Progenitor cell of endocrine pancreas (in vitro differentiated cells): ENCODE measurements at places on chromosomes 2 and 18. TPM values are rescaled to one million over a fixed set of nuclear protein-coding genes. Genes with fewer than 3 reads are reported as not detected.
A peak's percentile ranks its signal among the peaks of the same experiment; 100 is the strongest.

Gene ARHGAP15
- total RNA-seq: not detected in 2 replicates

DNA sequence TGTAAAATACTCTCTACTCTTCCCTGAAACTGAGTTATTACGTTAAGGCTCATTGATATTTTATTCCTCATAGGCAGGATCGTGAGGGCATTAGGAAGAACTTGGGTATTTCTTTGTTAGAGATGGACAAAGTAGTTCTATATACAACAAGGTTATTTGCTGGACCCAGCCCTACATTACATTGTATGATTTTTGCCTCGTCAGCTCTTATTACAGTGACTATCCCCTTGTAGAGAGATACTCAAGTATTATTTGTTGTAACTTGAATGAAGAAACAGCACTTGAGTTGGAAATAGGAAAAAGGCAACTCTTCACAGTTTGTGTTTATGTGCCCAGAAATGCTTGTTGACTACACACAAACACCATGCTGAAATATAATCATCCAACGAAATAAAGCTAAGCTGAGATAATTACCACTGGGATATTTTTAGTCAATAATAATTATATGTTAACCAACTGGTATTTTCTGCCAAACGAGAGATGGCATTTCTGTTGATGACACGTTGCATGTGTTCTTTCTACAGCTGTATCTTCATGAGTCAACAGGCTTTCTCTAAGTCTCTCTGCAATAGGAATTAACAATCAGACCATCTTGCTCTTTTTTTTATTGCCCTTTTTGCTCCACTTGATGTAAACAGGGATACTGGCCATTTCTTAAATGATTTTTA lies 947.6 kb downstream of the DPP10 start:
- no peak for DNase-seq

GRCh38 chr2:207141386-207141785 lies 24.4 kb downstream of the KLF7 start:
- DNase-seq: no peak

DNA sequence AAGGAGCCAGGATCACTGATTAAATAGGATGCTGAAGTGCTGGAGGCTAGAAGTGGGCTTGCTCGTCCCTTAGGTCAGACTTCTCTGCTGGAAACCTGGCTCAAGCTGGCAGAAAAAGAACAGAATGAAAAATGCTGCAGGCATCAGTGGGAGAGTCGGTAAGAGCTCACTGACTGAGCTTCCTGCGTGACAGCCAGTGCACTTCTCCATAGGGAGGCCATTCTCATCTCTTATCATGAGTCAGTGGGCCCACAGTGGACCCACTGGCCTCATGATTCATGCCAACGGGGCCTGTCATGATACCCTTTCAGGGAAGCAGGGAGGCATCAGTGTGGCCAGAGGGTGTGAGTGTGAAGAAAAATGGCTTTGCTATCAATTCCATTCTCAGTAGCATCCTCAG lies 498.2 kb downstream of the PTPRM start:
- DNase-seq: no peak

Gene IL1F10
- total RNA-seq: not detected in 2 replicates

DNA sequence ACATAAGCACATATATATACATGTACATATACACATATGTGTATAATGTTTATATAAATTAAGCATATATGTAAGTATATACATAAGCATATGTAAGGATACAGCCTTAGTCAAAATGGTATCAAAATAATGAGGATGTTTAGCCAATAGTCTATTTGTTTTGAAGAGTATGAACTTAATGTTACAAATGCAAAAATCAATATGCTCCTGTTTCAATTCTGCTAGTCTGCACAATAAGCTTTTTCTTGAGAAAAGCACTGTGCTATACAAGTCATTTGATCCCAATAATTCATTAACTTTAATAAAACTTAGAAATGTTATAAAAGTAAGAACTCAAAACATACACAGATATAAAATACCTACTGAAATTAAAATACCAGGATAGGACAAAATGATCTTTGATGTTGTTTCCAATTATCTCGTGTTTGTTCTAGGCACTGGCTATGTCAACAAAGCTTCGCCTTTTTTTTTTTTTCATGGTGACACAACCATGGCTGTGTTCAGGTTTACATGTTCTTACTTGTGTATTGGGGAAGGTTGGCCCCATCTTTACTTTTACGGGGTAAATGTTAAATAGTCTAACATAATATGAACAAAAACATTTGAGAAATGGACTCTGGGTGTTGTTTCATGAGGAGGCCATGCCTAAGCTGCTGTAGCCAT lies 271.1 kb upstream of the CDH19 start:
- DNase-seq: no peak

- peak; percentile 3 for DNase-seq
Measured at GRCh38 chr2:127169066-127169660, 50.9 kb downstream of the CYP27C1 start.

DNA sequence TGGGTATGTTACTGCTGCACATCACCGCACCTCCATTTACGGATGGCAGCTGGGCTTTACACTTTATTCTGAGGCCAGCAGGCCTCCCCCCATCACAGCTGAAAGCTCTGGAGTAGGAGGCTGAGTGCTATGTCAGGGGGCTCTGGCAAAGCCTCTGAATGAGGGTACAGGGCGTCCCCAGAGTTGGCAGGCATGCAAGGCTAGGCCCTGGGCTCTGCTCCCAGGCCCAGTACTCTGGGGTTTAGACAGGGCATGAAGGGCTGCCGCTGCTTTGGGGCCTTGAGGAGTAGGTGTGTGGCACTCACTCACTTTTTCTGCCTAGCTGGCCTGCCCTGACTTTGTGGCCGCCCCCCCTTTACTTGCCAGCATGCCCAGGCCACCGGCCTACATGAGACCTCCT lies 90.8 kb downstream of the WDSUB1 start:
- no peak for DNase-seq

DNA sequence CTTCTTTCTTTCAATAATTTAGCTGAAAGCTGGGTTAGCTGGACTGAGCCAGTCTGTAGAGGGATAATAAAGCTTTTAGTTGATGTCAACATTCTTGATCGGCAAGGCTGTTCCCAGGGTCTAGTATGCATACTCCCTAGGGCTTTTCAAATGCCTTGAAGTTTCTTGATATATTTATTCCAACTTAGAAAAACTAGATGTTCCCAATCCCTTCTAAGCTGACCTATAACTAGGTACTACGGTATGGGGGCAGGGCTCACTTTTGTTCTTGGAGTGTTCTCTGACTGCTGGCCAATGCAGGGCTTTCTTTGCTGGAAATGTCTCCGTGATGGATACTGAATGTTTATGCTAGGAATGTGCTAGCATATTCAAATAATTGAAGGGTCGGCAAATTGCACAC lies 258.6 kb upstream of the TANK start:
- no peak for DNase-seq

DNA sequence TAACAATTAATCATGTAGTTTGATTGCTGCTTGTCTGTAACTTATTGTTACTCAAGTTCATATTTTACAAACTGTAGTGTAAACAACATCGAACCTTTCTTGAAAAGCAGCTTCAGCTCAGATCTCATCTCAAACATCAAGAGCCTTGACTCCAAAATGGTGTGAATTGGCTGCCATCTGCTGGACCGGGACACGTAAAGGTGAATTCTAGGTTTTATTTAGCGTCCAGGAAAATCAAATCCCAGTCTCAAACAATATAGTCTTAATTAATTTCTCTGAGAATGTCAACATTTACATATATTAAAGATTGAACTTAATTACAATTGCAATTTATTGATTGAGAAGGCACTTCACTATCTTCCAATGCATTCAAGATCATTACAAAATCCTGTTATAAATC lies 453.0 kb downstream of the GALR1 start:
- no peak for DNase-seq

DNA sequence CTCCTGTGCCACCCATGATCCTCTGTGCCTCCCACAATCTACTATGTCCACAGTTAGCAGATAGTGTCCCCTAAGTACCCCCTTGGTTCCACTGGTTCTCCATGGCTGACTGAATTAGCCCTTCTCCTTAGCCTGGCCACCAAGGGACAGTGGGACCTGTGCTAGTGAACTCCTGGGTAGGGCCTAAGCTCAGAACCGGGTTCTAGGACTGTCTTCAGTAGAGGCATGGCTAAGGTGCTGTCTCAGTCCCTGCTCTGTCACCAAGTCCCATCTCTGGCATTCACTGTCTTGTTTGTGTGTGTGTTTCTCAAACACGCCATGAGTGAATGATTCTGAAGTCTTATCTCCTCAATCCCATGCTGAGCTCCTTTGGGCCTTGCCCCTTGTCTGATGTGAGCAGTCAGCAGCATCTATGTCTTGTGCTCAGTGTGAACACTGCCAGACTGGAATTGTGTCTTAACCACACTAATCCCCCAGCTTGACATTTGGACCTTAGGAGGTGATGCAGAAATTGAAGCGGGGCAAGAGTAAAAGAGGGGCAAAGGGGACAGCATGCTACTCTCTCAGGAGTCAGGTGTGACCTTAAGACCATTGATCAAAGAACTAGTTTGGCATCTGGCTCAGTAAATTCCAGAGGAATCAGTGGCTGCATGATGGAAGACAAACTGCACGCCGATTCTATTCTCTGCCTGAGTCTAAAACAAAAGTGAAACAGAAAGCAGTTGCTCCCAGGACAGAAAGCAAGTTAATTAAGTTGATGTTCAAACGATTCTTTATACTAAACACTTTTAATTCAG lies 190.5 kb downstream of the ALPK2 start:
- no peak for DNase-seq

DNA sequence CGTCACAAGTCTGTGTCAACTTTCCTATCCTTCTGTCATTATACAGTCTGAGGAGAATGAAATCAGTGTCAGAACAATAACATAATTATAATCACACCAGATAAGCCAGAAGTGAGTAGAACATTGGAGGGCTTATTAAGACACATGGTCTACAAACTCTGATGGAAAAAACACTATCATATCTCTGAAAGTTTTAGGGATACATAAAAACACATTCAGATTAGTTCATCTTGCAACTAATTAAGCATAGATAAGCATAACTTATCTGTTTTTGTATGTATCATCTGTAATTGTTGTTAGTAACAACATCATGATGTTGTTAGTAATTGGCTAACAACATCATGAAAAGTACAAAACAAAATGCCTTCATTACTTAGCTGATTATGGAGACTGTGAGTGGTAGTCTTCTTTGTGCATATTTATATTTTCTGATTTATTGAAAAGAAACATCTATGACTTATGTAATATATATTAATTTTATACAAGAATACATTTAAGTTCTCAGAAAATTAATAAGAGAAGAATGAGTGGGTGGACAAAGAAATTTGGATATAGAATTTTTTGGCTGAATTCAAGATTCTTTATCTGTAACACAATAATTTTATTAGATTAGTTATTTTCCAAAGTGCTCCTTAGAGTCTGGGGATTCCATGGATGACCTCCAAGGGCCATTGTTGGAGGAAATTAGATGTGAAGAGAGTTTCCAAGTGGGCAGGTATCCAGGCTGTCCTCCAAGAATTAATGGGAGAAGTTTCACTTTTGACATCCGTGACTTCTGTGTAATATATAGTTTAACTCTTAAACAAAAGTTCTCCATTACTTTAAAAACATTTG lies 16.9 kb upstream of the CCDC102B start:
- DNase-seq: no peak

Gene IL1R1
- total RNA-seq: 1.1 and 1.3 TPM in 2 replicates

GRCh38 chr2:140841141-140841540 lies 1289.7 kb downstream of the LRP1B start:
- DNase-seq: no peak

DNA sequence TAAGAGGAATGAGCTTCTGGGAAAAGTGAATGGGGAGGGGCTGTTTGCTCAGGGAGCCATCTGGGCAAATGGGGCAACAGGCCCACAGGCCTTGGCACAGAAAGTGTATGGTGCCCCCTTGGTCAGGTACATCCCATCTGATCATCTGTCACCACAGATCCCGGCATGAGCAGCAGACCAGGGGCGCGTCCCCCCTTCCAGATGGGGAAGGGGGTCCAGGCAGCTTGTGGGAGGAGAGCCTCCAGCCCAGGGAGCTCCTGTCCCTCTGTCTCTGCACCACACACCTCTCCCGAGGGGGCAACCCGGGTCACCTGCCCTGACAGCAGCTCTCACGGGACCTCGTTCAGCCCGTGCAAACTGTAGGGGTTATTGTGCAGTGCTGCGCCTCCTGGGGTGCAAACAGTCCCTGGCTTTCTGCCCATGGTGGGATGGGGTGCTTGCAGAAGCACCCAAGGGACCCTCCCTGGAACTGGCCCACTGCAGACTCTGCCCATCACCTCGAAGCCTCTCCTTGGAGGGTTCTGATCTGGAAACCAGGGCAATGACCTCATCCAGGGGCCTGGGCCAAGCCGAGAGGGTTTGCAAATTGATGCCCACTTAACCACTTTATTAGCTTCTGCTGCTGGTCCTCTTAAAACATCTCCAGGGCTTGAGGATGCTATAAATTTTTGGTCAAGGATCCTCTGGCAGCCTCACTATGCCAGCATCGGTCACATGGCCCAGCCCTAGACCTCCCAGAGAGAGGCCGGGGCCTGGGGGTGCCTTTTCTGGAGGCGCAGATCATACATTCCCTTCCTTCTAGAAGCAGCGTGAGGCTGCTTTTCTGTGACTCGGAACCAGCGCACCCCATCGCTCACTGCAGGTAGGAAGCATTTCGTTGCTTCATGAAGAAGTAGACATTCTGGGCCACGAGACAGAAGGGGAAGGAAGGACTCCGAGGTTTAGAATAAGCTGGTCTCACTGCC lies 7.6 kb upstream of the BOK start:
- DNase-seq: no peak

Gene SLC4A5
- total RNA-seq: 4.1 and 5.9 TPM in 2 replicates

Gene ABCB11
- 0.09 and 0.24 TPM in 2 replicates for total RNA-seq

Gene LCT
- 0.19 TPM in 1 of 2 replicates, not detected in the other for total RNA-seq

DNA sequence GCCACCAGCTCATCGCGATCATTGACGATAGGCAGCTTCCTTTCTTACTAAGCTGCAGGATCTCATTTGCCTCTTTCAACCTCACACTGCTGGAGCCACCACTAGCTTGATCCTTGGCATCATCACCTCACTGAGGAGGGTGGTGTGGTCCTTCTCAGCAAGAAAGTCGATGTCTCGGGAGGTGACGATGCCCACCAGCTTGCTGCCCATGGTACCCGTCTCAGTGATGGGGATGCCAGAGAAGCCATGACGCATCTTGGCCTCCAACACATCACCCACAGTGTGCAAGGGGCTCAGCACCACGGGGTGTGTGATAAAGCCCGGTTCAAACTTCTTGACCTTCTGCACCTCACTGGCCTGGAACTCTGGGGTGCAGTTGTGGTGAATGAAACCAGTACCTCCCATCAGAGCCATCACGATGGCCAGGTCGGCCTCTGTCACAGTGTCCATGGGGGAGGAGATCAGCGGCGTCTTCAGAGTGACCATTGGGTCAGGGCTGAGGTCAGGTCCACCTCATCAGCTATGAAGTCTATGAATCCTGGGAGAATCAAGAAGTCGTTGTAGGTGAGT lies 22.5 kb downstream of the CFLAR start:
- DNase-seq: no peak

GRCh38 chr18:46260879-46261143 lies 156.6 kb downstream of the HAUS1 start:
- no peak for DNase-seq

DNA sequence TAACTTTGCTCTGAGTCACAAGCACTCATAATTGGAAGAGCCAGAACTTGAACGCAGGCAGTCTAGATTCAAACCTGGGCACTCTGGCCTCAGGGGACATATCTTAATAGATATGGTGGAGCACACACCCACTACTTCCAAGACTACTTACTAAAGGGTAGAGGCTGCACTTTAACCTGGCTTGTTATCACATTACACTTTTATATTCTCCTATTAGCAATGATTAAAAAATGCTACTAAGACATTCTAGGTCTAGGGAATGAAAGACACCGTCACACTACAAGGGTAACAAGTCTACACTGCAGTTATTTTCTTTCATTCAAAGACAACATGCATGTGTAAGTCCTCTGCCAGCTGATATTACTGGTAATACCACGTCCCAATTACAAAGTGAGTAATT lies 258.8 kb downstream of the ZNF521 start:
- no peak for DNase-seq

- DNase-seq: no peak
Measured at GRCh38 chr2:222701233-222701632, 29.8 kb downstream of the MOGAT1 start.
